H9 (cell line): ENCODE measurements at places on chromosomes 3 and 15.

GRCh38 chr3:149717391-149718056 is 34.8 kb downstream of the COMMD2 start:
- DNase-seq: peak; percentile 42

DNA sequence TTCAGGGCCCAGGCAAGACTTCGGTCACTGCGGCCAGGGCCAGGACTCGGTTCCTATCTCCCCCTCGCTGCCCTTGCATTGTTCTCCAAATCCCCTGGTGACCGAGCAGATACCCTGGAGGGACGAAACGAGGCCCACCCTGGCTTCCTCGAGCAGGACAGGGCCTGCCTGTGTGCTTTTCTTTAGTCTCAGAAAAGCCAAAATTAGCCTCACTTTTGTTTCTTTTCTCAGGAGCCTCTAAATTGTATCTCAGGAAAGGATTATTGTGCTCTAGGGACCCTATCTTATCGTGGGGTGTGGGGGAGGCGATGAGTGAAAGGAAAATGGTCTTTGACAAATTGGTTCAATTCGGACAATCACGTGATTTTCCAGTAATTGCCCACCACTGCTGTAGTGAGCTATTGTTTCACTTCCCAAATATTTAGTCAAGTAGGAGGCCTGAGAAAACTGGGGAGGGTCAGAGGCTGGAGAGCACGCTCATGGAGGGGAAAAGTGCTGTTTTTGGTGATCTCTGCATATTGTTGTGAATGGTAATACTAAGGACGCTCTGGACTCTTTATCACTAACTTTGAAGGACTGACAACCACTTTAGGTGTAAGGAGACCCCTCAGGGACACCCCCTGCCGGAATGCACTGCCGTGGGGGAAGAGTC is 61.6 kb downstream of the TMEM44 start:
- no peak for DNase-seq

DNA sequence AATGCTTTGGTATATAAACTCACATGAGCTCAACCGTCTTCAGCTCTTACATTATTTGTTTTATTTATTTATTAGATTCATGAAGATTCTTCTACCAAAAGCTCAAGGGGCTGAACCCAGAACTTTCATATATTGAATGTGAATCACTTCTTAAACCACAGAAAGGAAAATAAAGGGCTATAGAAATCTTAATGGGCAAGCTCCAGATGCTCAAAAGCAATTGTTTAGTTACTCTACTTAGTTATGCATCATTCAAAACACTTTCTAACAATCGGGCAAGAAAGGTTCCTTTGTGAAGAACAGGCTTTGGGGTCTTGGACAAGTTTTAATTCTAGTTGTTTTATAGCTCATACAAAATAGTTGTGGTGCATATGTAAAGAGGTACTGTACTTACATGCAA is 380.2 kb downstream of the TIGIT start:
- no peak for DNase-seq

DNA sequence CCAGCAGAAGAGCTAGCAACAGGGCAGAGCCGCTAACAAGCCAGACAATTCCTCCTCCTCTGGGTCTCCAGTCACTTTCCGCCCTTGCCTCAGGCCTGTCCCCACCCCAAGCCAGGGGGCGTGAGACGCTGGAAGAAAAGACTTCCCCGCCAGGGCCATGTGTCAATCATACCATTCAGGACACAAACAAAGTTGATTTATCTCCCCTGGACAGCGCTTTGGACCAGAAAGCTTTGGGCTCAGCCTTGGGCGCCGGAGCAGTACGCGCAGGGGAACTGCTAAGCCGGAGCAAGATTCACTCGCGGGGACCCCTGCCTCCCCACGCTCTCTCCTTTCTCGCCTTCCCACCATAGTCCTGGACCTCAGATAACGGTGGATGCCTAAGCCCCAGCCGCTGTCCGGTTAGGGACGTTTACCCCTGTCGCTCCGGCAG is 479 bp downstream of the LRRC2 start:
- DNase-seq: peak; percentile 77
